ENCODE measurements at places on chromosomes 11 and 22.

- no peak for DNase-seq
These were observed at the start of gene CSRP3 for GRCh38 chr11:19201737-19202605. Gene CSRP3, minus strand, starts transcription at chr11:19201983. Its CDS starts 9,535 bp downstream, at chr11:19192448.

DNA sequence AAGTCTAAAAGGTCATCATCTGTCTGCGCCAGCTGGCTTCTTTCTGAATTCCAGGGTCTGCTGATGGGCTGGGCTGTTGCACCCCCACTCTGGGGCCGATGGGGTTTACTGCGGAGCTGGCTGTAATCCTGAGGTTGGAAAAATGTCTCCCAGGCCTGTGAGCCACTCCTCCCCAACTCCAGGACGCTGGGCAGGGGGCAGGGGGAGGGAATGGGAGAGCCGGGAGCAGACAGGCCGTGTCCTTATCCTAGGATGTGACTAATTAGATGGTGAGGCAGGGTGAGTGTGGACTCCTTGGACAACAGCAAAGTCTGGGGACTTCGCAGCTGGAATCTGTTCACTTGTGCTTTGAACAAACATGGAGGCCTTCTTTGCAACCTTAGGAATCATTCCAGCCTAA is 48.7 kb downstream of the LRRC32 start:
- DNase-seq = no peak

DNA sequence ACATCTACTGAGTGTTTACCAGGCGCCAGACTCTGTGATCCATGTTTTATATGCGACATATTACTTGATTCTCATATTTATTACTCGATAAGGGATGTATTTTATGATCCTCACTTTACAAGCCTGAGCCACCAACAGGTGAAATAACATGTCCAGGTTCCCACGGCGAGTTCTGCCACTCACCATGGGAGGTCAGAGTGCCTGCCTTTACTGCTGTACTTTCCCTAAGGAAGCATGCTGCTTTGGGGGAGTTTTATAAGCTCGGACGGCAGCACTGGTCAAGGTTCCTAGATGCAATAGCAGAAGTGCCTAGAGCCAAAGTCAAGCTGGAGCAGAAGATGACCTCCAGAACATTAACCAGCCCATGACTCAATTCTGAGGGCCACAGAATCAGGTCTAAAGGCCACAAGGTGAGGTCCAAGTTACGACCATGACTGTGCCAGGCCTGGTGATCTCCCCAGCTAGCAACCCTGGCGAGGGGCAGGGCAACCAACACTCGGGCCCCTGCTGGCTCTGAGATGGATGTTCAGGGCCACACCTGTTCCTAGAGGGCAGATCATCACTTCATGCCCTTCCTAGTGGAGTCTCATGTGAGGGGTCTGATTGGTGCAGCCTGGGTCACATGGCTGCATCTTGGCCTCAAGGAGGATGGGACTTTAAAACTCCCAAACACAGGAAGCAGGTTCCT is 14.2 kb downstream of the IFT27 start:
- DNase-seq = no peak

GRCh38 chr22:37009490-37009889 is 9.8 kb downstream of the TST start:
- no peak for DNase-seq

DNA sequence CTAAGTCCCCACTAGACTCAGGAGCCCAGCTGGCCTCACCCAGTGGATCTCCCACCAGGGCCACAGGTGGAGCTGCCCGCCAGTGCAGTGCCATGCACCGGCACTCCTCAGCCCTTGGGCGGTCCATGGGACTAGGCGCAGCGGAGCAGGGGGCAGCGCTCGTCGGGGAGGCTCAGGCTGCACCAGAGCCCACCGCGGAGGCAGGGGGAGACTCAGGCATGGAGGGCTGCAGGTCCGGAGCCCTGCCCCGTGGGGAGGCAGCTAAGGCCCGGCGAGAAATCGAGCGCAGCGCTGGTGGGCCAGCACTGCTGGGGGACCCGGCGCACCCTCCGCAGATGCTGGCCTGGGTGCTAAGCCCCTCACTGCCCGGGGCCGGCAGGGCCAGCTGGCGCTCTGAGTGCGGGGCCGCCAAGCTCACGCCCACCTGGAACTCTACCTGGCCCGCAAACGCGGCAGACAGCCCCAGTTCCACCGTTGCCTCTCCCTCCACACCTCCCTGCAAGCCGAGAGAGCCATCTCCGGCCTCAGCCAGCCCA is 1275.2 kb upstream of the CNTN5 start:
- DNase-seq = no peak

- no peak for DNase-seq
These were observed 419.2 kb downstream of the AASDHPPT start for GRCh38 chr11:106496677-106497076.

GRCh38 chr22:30833322-30833721 is 135.3 kb downstream of the MORC2 start:
- no peak for DNase-seq
